ENCODE measurements at places on chromosomes 11 and 22.

GRCh38 chr11:116124922-116125714 is 620.9 kb upstream of the CADM1 start:
- DNase-seq, result no peak

GRCh38 chr22:41517172-41518047 is 26.9 kb downstream of the POLR3H start:
- peak; percentile 72 for DNase-seq

GRCh38 chr11:34668583-34669053 is 47.7 kb downstream of the EHF start:
- DNase-seq, result no peak

GRCh38 chr11:28448186-28448585 is 340.0 kb downstream of the METTL15 start:
- DNase-seq, result no peak

DNA sequence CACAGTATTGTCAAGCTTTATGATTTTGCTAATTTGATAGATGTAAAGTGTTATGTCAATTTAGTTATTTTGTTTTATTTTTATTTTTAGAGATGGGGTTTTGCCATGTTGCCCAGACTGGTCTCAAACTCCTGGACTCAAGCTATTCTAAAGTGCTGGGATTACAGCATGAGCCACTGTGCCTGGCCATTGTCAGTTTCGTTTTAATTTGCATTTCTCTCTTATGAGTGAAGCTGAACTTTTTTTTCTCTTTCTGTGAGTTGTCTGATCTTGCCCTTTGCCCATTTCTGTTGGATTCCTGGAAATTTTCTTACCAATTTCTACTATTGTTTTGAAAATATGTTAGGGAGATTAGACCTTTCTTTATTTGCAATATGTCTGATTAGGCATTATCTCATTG is 15.5 kb downstream of the NEU3 start:
- no peak for DNase-seq

Data from activated T-cell treated with anti-CD3 and anti-CD28 coated beads, Interleukin-2, amount 50 U/mL, for 48 hours (primary cell).